Kasumi-1 (cell line): ENCODE measurements at places on chromosomes 4 and X.
A peak's percentile ranks its signal among the peaks of the same experiment; 100 is the strongest.

DNA sequence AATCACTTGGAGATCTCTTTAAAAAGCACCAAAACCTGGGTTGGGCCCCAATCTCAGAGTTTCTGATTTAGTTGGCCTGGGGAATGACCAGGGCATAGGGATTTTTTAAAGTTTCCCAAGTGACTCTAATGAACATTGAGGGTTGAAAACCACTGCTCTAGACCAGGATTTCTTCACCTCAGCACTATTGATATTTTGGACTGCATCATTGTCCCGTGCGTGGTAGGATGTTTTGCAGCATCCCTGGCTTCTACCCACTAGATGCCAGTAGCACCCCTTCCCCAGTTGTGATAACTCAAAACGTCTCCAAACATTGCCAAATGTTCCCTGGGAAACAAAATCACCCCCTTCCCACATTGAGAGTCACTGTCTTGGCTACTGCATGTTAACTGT lies 61.8 kb downstream of the ATXN3L start:
- DNase-seq: no peak

GRCh38 chrX:149819371-149819770 lies 37.6 kb downstream of the MAGEA9 start:
- no peak for DNase-seq

DNA sequence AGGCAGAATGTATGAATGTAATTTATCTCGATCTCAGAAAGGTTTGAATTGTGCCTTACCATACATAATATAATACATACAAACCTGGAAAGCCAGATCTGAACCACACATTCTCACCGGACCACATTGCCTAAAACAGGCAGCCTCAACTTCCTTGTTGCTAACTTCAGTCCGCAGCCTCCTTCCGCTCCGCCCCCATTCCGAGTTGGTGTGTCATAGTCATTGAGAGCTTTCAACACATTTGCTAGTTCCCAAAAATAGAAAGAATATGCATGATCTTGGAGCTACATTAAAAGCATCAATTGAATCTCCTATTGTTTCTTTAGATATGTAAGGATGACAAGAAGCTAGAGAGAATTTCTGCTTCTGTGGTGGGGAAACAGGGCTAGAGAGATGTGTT lies 127.2 kb downstream of the ARHGEF9 start:
- DNase-seq: peak; percentile 77

GRCh38 chr4:60885011-60885410 lies 315.1 kb upstream of the ADGRL3 start:
- DNase-seq: no peak

DNA sequence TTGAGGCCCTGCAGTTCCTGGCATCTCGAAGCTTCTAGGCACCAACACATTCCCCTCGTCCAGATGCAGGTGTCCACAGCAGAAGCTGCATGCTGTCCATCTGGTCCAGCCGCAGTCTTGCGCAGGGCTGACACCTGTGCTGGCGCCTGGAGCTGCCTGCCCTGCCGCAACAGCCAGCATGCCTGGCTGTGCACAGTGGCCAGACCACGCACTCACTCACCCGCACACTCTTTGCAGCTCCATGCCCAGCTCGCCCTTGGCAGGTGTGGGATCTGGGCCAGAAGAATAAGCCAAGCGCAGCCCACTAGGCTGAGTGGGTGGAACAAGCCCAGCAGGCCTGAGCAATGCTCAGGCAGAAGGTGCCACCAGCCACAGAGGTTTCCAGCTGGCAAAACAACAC lies 125.6 kb downstream of the PARM1 start:
- no peak for DNase-seq

GRCh38 chrX:53073115-53073586 lies 9.0 kb upstream of the TSPYL2 start:
- no peak for DNase-seq

- no peak for DNase-seq
These were observed 800 bp downstream of the KDM5C start for GRCh38 chrX:53223955-53224859.

DNA sequence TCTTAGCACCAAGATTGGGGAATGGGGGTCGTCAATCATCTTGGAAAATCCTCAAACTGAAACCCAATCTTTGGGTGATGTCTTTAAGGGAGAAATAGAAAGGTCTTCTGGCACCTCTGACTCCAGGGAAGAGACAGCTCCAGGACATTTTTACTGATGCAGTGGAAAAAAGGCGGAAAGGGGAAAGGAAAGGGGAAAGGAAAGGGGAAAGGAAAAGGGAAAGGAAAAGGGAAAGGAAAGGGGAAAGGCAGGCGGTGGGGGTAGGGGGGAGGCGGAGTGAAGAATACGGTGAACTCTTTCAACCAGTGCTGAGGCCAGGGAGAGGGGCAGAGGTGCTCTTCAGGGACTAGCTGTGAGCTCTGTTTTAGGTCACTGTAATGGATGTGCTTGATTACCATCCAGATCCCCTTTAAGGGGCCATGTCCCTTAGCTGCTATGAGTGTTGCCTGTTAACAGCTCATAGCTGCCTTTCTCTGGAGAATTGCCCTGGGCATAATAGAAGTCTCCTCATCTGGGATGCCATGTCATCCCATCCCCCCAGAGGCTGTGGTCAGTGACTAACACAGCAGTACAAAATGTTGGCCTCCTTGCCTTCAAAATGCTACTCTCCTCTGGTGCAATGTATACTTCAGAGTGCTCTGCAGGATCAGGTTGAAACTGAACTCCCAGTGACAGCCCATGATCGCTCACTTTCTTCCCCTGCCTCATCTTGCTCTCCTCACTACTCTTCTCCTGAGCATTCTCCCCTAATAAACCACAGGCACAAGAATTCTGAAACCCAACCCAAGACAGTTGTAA lies 92.4 kb upstream of the AP1S2 start:
- DNase-seq: no peak

DNA sequence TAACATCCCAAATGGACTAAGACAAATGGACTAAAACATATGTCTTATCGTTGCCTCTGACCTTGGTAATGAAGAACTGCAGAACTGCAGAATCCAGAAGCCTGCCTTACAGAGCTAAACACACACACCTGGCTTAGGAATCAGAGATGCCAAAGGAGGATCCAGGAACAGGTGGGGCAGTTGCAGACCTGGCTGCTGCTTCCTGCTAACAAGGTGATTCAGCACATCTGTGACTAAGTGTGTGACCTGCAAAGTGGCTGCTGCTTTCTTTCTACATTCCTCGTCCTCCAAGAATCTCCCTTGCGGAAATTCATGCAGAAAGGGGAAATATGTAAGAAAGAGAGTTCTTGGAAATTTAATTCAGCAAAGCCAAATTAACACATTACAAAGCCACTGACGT lies 96.8 kb upstream of the NLGN4X start:
- no peak for DNase-seq

- no peak for DNase-seq
These were observed 1568.9 kb upstream of the PABPC4L start for GRCh38 chr4:135770505-135770904.

- no peak for DNase-seq
These were observed 614.0 kb upstream of the LCORL start for GRCh38 chr4:18635531-18635930.

DNA sequence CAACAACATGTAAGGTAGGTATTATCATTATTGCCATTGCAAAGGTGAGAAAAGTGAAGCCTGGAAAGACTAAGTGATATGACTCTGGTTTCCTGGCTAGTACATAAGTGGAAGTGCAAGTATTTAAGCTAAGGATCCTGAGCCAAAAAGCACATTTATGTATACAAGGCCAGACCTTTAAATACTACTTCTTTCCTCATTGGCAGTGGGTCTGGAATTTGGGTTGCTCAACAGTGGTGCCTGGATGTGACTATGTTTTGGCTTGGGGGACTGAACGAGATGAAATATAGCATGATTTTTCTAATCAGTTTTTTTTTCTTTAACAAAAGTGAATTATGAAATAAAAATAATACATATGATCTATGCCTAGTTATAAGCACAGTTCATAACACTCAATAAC lies 7.4 kb upstream of the FGF13 start:
- DNase-seq: no peak

- DNase-seq: no peak
These were observed 122.4 kb upstream of the NPY2R start for GRCh38 chr4:155085843-155086530.

GRCh38 chr4:9874385-9874784 lies 93.0 kb downstream of the DRD5 start:
- no peak for DNase-seq

GRCh38 chrX:24550166-24550565 lies 85.1 kb downstream of the PDK3 start:
- DNase-seq: no peak

DNA sequence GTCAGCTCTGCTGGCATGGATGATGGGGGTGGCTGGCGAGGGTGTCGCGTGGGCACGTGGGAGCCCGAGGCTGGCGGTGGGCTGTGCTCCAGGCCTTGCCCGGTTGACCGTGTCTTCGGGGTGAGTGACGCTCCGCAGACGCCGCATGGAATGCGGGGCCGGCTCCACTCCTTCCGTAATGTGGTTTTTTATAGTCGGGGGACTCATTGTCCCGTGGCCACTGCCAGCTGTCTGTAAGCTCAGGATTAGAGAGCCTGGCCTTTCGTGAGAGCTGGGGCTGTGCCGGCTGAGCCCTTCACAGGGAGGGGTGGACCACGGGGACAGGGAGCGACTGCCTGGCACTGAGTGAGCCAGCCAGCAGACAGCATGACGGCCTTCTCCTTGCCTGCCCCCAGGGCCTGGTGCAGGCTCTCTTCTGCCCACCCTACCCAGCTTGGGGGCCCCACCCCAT lies 20.4 kb downstream of the DOK7 start:
- DNase-seq: no peak

DNA sequence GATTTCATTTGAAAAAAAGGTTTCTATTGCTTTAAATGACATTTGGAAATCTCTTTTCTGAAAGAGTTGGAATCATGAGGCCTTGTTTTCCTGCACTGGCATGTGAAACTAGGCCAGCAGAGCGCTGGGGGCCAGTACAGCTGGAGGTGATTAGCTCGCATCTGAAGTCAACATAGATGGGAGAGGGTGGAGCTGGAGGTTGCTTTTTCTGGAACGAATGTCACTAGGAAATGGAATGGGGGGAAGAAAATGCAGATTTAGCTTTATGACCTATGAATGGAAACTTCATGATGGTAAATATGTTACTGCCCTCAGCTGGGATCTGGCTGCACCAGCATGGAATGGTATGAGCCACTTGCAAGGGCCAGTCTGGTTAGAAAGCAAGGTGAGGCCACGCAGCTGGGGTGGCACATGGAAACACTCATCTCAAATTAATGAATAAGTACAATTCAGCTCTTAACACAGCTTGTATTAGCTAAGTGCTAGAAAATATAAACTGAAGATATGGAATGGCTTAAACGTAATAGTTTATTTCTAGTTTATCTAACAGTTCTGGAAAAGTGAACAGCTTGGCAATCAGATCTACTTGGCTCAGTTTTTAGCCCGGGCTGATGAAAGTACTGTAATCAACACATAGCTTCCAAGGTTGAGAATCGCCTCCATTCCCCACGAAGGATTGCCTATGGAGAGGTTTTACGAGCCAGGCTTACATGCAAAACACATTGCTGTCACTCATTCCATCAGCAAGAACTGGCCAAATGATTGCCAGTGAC lies 32.5 kb downstream of the SLC10A6 start:
- no peak for DNase-seq

GRCh38 chr4:118734491-118735205 lies 49.5 kb downstream of the METTL14 start:
- DNase-seq: no peak

- DNase-seq: no peak
These were observed 39.0 kb upstream of the SLITRK4 start for GRCh38 chrX:143674926-143675325.

- no peak for DNase-seq
These were observed 269.2 kb upstream of the NRK start for GRCh38 chrX:105553118-105553517.

GRCh38 chr4:73866246-73866645 lies 2.9 kb upstream of the CXCL1 start:
- no peak for DNase-seq

GRCh38 chr4:2866160-2866861 lies 22.7 kb downstream of the ADD1 start:
- no peak for DNase-seq

GRCh38 chrX:69746051-69746450 lies 130.1 kb downstream of the EDA start:
- DNase-seq: no peak

GRCh38 chr4:128394778-128395177 lies 107.2 kb upstream of the PGRMC2 start:
- DNase-seq: no peak

DNA sequence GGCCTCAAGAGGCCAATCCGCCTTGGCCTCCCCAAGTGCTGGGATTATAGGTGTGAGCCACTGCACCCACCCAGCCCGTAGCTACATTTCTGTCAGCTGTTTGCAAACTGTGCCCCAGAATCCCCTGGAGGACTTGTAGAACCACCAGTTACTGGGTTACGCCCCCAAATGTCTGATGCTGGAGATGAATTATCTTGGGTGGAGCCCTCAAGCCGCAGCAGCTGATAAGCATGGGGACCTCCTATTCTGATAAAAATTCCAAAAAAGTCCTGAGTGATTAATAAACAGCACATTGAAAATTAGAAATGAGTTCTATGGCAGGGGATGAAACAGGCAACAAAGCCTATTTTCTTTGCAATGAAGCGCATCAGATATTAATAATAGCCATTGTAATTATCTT lies 105.0 kb downstream of the PTTG2 start:
- no peak for DNase-seq

- DNase-seq: no peak
These were observed 1826.3 kb upstream of the IGFBP7 start for GRCh38 chr4:58936436-58936835.

DNA sequence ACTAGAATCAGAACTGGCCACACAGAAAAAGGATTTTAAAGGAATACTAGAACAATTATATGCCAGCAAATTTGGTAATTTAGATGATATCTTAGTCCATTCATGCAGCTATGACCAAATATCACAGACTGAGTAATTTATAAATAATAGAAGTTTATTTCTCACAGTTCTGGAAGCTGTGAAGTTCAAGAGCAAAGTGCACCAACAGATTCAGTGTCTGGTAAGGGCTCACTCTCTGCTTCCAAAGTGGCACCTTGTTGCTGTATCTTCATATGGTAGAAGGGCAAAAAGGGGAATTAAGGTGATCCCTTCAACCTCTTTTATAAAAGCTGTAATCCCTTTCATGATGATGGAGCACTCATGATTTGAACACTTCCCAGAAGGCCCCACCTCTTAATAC lies 20.3 kb downstream of the TNIP2 start:
- no peak for DNase-seq

GRCh38 chr4:1337376-1337831 lies 9.6 kb upstream of the UVSSA start:
- DNase-seq: no peak

DNA sequence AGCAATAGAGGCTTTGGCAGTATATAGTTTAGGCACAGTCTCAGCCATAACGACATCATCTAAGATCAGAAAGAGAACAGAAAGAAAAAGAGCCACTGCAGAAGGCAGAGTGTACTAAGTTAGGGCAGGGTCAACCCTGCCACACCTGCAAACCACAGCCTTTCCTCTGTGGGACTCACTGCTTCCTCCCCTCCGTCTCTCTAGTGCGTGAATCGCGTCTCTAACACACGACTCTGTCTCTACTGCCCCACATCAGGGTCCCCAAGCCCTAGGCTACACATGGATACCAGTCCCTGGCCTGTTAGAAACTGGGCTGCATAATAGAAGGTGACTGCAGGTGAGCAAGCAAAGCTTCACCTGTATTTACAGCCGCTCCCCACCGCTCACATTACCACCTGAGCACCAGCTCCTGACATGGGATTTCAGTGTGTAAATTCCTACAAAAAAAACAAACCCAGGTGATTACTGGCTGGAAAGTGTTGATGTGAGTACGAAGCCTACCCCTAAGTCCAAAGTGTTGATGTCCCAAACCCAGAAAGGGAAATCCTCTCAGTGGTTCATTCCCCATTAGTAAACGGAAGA lies 128.9 kb downstream of the PRKX start:
- DNase-seq: no peak

GRCh38 chr4:81505004-81505598 lies 33.4 kb upstream of the RASGEF1B start:
- DNase-seq: peak; percentile 90
